Activated T-cell treated with anti-CD3 and anti-CD28 coated beads for 4 hours (primary cell): ENCODE measurements at places on chromosomes 3 and 15.

- DNase-seq: no peak
Measured at GRCh38 chr3:73036694-73037591, 24.5 kb upstream of the EBLN2 start.

- DNase-seq: no peak
Measured at GRCh38 chr3:4674216-4674615, 181.1 kb downstream of the ITPR1 start.

DNA sequence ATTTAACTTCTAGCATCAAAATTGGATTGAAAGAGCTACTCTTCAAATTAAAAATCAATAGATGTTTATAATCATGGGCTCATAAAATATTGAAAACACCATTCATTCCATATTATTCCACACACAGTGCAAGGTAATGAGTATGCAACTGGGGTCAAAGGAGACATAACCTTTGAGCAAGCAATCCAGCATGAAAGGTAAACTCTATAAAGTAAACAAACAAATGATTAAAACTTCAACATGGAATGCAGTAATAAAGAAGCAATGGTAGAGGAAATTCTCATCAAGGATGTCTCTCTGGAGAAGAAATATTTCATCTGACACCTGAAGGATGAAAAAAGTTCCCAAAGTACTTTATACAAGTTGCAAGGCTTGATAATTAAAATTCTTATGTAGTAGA lies 25.8 kb downstream of the MECOM start:
- DNase-seq: no peak

DNA sequence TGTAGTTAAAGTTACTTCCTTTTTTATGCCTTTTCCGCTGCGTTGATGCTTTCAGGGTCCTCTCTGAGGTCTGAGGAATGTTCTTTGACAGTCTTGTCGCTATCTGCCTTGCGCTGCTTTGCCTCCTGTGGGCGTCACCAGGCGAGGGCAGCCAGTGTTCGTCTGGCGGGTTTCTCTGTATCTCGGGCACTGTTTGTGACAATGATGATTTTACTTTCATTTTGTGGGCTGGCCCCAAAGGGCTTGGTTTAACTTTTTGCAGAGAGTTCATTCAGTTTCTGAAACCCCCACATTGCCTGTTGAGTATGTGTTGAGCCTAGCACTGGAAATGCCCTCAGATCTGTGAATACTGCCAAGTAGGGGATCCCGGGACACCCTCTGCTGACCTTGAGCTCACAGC lies 24.6 kb upstream of the SACM1L start:
- peak; percentile 61 for DNase-seq

DNA sequence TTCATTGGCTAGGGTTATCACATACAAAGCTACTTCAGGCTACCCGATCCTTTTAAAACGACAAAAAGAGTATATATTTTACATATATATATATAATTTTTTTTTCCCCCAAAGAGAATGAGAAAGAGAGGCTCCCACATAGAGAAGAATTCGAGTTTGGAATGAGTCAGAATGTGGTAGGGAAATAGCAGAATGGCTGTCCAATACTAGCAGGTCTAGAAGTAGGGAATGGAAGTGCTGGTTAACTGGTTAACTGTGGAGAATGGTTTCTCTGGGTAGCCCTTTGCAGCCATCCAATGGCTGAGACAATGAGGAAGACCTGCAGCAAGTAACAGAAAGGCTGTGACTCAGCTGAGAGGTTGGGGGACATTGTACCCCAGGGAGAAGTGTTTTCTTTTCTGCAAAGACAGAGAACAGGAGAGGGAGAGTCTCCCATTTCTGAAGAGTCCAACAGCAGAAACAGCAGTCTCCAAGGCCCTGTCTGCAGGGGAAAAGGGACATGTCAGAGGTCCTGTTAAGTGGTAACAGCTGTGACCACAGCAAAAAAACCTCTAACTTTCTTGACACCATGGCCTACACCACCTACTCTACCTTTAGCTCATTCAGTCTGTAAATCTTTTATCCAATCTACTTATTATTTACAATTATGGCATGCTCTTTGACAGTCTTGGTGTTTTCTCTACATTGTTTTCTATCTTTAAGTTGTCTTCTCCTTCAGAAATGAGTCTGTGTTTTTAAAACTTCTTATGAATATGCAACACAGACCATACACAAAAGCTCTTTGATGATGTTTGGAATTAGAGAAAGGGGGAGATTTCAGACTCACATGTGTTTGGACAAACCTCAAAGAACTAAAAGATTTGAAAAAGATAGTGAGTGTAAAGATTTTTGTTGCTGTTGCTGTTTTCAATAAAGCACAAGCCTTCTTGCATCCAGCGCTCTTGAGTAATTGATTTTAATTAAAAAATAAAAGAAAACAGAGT lies 116.1 kb upstream of the SLC7A14 start:
- no peak for DNase-seq

GRCh38 chr3:188627652-188628051 lies 473.7 kb downstream of the LPP start:
- DNase-seq: no peak

DNA sequence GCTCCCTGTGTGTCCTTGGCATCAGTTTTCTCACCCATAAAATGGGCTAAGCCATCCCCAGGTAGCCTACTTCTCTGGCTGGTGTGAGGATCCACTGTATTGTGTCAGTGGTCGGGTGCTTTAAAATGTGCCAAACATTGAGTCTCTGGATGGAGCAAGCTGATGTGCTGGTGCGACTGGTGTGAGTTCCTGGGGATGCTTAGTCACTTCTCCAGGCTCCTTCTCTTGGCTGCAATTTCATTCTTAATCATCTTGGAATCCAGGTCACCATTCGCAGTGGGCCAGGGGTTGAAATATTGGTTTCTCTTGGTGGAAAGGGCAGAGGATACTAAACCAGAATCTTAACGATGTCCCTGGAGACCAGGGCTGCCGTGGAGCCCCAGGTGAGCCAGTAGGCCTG lies 29.3 kb downstream of the SCN5A start:
- DNase-seq: no peak
